ENCODE measurements at places on chromosomes 3 and 15.

DNA sequence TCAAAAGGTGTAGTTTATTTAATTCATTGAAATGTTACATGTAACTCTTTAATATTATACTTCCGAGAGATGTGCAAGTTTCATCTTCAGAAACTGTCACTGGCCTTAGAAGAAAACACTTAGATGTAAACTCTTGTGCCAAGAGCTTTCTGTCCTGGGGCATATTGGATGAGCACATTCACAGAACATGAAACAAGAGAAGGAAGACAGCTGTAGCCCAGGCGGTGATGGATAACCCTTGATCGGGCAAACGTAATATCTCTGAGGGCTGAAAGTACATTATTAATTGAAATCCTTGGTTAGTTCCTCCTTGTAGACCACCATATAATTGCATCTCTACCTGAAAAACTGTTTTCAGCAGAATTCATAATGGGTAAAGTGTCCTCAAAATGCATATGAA, 67.4 kb downstream of the MECOM start:
- no peak for DNase-seq

DNA sequence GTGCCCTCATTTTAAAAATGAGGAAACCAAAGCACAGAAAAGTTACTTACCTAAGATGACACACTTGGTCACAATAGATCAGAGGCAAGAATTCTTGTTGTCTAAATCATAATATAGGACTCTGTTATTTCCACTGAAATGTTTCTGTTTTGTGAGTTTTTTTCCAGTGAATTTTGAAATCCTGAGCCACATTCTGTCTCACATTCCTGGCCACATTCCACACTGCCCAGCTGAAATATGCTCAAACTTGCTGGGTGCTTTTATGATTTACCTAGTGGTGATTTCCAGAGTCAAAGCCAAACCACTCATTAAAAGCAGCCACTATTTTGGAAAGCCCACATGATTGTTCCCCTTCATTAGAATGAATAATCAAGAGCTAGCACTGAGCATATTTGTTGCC, 82.3 kb upstream of the NPHP3 start:
- no peak for DNase-seq

- no peak for DNase-seq
These were observed 9.0 kb downstream of the UBXN7 start for GRCh38 chr3:196423044-196423781.

GRCh38 chr15:34606545-34606944, 23.1 kb upstream of the GOLGA8B start:
- DNase-seq: no peak

DNA sequence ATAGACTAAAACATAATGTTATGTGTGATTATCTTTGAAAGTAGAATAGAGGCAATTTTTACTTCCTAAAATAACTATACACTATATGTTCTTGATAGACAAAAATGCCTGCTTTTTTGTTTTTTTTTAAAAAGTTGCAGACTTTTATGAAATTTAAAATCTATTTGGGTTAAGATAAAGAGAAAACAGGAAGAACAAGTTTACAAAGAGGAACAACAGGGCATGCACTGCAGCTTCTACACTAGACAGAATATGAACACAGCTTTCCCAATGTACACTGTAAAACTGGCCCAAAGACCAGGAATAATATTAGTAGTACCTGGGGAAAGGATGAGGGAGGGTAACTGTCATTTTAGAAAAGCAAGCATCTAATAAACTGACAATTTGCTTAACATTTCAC, 53.7 kb downstream of the NR1I2 start:
- no peak for DNase-seq

GRCh38 chr15:35737441-35737840, 191.5 kb upstream of the DPH6 start:
- peak; percentile 16 for DNase-seq

DNA sequence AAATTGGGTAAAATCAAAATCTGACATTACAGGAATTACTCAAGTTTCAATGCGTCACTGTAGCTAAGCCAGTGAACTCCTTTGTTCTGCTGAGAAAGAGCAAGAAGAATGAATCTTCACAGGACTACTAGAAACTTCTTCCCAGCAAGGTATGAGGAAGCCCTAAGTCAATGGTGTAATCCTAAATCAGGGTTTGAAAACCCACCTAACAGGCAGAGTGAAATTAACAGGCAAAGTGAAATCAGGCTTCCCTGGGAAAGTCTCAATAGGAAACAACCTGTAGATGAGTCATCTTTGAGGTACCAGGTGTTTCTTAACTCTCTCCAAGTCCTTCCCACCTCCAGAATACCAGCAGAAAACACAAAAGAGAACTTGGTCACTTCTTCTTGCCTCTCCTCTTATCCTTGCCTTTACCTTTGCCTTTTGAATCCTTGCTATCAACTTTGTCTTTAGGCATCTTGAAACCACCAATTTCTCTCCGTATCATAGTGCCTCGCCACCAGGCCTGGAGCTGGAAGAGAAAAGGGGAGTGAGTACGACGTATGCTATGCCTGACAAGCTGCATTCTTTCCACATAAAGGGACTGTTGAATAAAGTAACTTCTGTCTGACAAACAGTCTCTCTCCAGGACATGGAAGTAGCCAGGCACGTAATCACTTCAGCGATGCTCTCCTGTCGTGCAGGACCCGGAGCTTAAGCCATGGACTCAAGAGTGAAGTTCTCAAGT, 60.6 kb upstream of the RPL35A start:
- no peak for DNase-seq
